MV-4-11 (cell line): ENCODE measurements at places on chromosomes 6 and 20.

GRCh38 chr6:3575166-3575565, 118.3 kb upstream of the SLC22A23 start:
- no peak for DNase-seq

DNA sequence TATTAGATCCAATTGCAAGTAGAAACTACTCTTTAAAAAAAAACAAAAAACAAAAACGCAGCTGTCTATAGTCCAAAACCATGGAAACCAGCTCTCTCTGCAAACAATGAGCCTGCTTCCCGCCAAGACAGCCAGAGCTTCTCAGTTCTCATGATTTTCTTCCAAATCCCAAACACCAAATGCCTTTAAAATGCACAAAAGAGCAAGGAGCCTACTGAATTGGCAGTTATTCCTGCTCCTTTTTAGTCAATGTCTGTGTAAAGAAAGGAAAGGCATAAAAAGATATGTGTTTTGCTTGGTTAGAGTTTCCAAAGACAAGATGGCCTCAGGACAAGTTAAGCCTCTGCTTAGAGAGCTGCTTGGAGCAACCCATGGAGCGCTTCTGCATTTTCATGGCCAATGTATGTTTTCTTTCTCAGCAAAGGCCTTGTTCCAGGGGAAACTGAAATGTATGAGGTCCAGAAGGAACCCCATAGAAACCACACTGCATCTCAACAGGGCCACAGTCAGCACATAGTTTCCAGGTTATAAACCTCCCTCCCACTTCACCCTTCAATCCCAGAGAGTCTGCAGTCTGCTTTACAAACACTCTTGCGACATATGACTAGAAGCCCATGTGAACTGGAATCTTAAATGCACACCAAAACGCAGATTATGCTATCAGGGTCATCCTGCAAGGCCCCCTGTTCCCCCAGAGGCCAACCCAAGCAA, 209.3 kb upstream of the TAB2 start:
- peak; percentile 76 for DNase-seq

DNA sequence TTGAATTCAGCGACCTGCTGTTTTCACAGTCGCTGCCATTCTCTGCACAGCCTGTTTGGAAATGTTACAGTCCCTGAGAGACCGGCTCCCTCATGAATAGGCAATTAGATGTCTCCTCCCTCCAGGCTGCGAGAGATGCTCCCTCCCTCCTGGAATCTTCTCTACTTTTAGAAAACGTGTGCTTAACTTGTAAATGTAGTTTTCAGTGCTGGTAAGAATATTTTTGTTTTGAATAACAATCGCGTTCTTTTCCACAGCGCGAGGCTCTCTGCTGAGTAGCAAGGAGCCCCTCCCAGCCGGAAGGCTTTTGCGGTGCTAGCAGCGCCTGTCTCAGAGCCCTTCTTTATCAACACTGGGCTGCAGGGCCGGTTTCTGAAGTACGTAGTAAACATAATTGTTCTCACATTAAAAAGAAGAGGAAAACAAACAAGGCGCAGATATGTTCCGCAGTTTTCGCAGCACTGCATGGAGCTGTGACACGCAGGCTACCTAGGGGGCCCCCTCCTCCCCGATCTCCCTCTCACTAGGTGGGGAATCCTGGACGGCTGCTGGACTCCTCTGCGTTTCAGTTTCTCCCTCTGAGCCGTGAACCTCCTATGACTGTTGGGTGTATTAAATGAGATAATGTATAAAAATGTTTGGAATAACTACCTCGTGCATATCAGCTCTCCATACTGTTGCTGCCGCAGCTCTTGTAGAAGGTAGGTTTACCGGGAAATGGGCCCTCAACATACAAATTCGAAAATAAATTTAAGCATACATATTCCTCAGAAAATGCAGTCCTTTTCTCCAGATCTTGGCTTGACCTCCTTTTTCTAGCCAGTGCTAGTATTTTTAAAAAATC, 79.0 kb upstream of the SPACA1 start:
- DNase-seq, result no peak

DNA sequence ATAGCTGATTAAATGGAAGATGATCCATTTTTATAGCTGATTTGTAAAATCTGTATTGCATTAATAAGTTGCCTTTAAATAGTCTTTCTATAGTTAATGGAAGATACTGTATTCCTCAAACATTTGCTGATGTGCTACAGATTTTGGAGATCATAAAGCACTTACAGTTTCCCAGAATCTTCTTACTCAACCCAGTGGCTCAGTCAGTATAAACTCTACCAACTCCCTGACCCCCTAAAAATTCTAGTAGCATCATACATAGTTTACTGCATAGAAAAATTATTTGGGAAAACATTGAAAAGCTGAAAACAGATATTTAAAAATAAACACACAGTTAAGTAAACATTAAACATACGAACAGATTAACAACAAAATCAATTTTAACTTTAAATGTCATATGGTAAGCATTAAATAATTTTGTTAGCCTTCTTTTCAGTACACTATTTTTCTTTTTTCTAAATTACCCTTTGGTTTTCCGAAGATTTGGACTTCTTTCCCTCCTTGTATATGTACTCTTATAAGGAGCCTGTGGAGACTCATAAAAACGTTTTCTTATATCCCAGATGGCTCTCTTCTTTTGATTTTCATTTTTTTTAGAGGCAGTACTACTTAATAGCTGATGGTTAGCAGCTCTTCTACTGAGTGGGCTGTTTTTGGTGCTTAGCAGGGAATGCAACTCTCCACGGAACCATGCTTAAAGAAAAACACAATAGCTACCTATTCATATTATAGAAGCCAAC, 62.7 kb upstream of the BMP5 start:
- no peak for DNase-seq

DNA sequence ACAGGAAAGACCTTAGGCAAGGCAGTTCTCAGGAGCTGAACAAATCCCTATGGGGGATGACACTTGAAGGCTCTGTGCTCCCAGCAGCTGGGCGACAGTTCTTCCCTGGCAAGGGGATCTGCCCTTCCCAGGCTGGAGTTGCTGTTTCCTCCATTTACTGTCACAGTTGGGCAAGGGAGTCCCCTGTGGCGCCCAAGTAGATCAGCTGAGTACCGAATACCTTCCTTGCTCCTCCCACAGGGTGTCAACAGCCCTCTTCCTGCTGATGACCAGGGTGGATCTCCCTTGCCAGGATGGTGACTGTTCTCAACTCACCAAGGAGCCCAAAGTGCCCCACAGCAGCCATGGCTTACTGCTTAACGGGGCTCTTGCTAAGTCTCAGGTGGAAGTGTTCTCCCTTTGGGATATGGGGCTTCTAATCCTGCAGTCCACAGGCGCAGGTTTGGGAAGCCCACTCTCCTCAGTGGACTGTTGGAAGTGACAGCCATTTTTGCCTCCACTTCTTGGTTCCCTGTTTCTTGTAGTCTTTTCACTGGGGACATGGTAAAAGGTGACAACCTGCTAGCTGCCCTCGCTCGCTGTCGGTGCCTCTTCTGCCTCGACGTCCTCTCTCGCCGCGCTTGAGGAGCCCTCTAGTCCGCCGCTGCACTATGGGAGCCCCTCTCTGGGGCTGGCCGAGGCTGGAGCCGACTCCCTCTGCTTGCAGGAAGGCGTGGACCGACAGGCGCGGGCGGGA, 5.7 kb upstream of the PSMG4 start:
- no peak for DNase-seq

DNA sequence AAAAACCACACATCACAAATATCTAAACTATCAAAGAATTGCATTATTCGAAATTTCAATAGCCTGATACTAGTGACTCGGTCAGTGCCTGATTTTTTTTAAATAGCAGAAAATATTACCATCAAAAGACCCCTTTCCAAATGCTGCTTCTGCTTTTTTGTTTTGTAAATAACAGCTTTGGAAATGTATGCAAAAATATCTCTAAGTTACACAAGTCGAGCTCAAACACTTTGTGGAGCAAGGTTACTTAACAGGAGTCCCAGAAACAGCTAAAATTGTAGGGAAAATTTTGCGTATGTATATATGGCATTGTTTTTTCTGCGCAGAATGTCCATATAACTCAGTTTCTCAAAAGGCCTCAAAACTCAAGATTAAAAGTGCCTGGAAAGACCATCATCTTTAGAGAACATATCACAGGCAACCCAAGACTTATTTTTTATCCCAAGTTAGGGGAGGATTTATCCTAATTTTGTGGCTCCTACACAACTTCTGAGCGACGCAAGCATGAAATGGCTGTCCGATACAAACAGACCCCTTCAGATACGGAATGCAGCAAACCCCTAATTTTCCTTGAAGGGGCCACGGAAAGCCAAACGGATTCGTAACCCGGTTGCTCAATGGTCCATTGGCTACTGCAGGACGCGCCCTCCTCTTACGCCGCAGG, 1.3 kb downstream of the CEP85L start:
- no peak for DNase-seq

- no peak for DNase-seq
Measured at GRCh38 chr6:153172815-153173214, 41.7 kb upstream of the RGS17 start.
